ENCODE measurements at places on chromosomes 13 and 19.

GRCh38 chr19:19170053-19170872 lies at the start of gene MEF2B:
Gene MEF2B (minus strand): TSS chr19:19170263. CDS start chr19:19150735, 19,528 bp downstream.
- peak; percentile 94 for DNase-seq

GRCh38 chr19:46014941-46015686 lies 7.7 kb downstream of the PGLYRP1 start:
- DNase-seq: peak; percentile 94

- DNase-seq: no peak
Observed at GRCh38 chr13:79352107-79352506, 53.9 kb downstream of the RBM26 start.

- DNase-seq: no peak
Observed at GRCh38 chr13:21637296-21637695, 33.3 kb upstream of the MICU2 start.

DNA sequence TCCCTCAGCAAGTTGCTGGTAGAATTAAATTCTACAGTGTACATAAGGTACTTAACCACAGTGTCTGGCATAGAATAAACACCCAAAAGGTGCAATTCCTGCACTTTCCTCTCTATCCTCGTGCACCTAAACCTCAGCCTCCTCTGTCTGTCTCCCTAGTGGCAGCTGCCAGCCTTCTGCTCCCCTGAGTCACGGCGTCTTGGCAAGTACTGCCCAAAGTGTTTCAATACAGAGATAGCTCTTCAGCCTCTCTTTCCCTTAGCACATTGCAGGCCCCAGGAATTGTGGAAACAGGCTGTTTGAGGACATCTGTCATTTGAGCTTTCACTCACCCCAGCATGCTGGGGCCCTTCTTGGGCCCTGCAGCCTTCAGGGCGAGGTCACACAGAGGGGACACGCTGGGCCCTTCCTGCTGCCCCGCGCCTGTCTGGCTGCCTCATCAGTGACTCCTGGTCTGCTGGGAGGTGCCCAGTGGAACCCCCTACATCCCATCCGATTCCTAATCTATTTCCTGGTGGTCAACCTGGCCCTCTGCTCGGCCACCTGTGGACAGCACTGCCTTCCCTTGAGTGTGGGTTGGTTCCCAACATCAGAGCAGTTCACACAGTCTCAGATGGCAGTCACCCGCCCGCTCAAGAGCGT lies 19.3 kb downstream of the COL4A2 start:
- no peak for DNase-seq

- peak; percentile 86 for DNase-seq
Observed at GRCh38 chr19:495402-496111, 729 bp upstream of the MADCAM1 start.

DNA sequence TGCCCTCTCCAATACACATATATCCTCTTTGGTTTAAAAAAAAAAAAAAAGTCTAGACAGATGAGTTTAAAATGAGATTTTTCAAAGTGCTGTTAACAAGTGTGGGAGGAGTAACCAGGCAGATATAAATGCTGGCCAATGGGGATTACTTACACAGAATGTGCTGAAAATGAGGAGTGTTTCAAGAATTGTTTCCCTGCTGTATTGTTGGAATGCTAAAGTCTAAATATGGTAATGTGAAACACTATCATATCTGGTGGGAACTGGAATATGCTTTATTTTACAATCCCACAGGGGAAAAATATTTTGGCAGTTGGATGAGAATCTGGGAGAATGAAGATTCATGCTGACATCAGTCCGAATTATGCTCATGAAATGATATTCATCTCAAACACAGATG lies 250.7 kb downstream of the DCT start:
- DNase-seq: no peak

All from H9 (cell line).